Type B pancreatic cell (in vitro differentiated cells): ENCODE measurements at places on chromosomes 5 and 9. TPM values are rescaled to one million over a fixed set of nuclear protein-coding genes. Genes with fewer than 3 reads are reported as not detected.

DNA sequence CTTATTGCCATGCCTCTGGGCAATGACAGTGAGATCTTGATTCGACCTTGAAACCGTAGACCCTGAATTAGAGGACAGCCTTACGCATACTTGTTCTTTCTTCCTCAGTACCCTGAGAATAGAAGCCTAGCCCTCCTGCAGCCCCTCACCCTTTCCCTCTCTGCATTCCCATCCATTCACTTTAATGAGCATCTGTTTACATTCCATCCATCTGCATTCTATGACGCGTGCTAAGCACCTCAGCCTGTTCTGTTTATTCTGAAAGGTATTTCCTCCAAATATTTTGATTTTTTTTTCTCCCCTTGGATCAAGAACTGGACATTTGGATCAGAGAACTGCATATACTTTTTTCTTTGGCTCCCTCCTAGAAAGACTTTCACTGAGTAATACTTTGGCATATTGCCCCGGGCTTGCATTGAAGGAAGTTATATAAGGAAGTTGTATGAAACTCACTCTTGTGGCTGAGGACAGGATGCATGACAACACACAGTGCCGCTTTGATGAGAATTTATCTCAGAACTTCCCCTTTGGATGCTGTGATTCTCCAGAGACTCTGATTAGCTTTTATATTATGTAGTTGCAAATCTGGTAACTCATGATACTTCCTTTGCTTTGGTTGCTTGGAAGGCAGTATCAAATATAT, 15.7 kb downstream of the TMEM8B start:
- peaks cover 3% of the 10 kb centered on the region for H3K36me3 ChIP-seq
- no peak for DNase-seq
- H3K4me1 ChIP-seq: peaks cover 15% of the 10 kb centered on the region
- peak overlapping the region; percentile 2 for H3K27ac ChIP-seq
- H3K27me3 ChIP-seq: no peaks in the 10 kb centered on the region

The CCDC112 gene
- 5.3 and 7.2 TPM in 2 replicates for total RNA-seq

DNA sequence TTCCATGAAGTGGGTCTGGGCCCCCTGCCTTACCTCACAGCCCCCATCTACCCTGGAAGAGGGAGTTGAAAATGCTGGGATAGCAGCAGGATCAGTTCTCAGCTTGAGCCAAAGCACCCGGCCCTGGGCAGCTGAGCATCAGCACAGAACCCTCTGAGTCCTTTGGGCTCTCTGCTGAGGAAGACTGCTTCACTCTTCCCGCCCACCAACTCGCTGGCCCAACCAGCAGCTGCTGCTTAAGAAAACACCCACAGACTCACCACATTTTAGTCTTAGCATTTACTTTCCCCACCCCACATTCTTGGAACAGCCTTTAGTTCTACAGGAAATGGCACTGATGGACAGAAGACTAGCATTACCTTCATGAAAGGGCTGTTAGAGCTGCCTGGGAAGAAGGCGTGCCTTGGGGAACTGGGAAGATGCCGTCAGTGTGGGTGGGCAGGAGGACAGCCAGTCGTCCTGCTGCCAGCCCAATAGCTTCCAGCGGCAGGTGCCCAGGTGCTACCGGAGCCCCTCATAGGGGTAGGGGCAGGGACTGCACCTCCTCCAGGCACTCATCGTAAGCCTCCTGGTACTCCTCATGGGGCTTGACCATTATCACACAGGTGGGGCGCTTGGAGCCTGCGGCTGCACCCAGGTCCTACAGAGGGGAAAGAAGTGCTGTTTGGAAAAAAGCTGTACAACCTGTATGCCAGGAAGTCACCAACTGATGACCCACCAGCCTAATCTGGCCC, 4.3 kb downstream of the NHP2 start:
- no peaks in the 10 kb centered on the region for H3K27me3 ChIP-seq
- H3K27ac ChIP-seq: no peak overlapping the region
- H3K36me3 ChIP-seq: peaks cover 10% of the 10 kb centered on the region
- no peak for DNase-seq

The DNAI1 gene
- total RNA-seq: 0.69 and 4.4 TPM in 2 replicates

The SQSTM1 gene
- total RNA-seq: 133 and 191 TPM in 2 replicates

DNA sequence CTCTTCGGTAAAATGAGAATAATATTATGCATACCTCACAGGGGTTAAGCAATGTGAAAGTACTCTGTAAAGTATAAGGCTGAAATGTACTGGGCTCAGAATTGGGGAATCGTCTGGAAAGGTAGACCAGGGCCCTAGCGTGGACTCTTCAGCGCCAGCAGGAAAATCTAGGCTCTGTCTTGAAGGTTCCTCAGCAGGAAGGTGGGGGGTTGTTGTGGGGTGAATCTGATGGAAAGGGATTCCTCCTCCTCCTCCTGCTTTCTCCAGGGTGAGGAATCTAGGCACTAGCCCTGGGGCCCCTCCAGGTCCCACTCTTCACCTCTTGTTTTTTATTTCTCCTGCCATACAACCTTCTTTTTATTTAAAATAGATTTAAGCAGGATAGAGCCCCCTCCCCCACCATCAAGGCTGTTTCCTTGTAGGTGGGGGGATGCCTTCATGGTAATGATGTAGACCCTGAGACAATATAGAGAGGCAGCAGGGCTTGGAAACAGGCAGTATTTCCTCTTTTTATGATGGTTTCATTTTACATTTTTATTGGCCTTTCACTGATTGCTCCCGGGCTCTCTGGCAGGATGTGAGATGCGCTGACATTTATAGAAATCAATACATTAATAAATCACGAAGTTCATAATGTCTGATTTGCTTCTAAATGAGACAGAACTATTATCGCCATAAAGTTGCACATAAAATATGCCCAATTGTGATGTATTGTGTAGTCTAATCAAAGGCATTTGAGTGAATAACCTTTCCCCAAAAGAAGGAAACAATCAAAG, 78.9 kb upstream of the GABRP start:
- no peaks in the 10 kb centered on the region for H3K36me3 ChIP-seq
- DNase-seq: no peak
- H3K4me1 ChIP-seq: no peaks in the 10 kb centered on the region
- H3K27me3 ChIP-seq: peaks cover 36% of the 10 kb centered on the region
- H3K4me3 ChIP-seq: no peak overlapping the region

The ITGA2 gene
- total RNA-seq: 8.0 and 9.5 TPM in 2 replicates

The RAB3C gene
- total RNA-seq: 10.1 and 15.6 TPM in 2 replicates

DNA sequence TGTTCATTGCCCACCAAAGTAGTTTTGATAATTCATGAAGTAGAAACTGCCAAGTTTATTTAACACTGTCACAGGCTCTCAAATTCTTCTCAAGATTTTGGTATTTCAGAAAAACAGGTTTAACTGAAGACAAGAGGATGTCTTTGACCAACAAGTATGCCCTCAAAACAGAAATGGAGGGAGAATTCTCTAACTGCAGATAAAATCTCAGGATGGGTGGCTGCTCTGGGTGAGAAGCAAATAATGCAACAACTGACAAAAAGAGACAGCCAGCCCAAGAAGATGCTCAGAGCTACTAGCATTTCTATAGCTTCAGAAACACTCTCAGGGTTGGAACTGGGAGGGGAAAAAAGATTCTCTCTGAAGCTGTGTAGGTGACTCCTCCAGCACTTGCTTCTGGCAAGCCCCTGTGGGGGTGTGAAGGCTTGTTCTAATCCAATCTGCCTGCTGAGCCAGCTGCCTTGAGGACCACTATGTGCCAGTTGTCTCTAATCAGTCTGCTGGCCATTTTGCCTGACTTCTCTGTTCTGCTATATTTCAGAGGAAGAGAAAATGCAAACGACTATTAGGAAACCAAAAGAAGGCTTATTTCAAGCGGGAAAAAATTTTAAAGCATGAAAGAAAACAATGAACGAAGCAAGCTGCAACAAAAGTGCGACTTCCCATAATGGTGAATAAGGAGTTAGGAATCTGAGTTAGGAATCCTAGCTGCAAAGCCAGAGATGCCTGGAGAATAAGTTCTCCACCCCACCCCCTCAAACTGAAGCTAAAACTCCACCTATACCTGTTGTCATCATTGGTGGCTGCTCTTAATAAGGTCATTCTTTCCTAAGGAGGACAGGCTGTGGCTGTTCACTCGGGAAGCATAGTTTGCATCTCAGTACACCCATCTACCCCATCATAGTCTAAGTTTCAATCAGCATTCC, 147.5 kb downstream of the GNAQ start:
- peaks cover 31% of the 10 kb centered on the region for H3K4me1 ChIP-seq
- H3K4me3 ChIP-seq: no peak overlapping the region
- no peak for DNase-seq
- H3K27ac ChIP-seq: peak overlapping the region; percentile 64
- H3K27me3 ChIP-seq: no peaks in the 10 kb centered on the region

DNA sequence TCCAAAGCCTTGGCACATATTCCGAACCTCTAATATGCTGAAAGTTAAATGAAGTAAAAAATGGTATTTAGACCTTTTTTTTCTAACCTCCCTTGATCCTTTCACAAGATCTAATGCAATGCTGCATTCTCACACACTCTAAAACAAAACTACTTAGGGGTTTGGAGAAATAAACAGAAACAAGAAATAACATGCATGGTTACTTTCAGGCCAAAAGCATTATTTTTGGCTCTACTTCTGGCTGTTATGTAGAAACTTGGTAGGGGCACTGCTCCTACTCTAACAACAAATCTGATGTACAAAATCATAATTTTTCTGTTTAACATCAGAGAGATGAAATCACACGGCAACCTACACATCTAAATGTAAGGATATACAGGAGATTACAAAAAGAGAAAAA, 51.2 kb downstream of the CHD1 start:
- H3K4me3 ChIP-seq: no peak overlapping the region
- no peak overlapping the region for H3K27ac ChIP-seq
- DNase-seq: no peak

DNA sequence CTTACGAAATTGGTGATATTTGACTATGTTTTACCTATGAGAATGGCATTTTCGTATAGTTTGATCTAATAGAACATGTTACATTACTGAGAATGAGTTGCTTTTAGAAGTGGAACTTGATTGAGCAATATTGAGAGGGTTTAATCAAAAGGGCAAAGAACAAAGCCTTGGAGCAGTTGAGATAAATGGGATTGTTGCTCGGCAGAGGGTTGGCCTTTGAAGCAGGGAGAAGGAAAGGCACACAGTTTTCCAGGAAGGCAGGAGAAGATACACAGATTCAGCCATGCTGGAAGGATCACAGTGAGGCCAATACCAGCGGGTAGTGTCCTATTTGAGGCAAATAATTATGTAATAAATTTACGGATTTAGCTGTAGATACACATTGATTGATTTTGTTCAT, 19.5 kb downstream of the MAN2A1 start:
- no peak overlapping the region for H3K4me3 ChIP-seq
- no peaks in the 10 kb centered on the region for H3K27me3 ChIP-seq
- peaks cover 29% of the 10 kb centered on the region for H3K36me3 ChIP-seq
- no peak for DNase-seq
- H3K27ac ChIP-seq: no peak overlapping the region
- peaks cover 23% of the 10 kb centered on the region for H3K4me1 ChIP-seq
